K562 (cell line): ENCODE measurements at places on chromosomes 2 and 18. TPM values are rescaled to one million over a fixed set of nuclear protein-coding genes. Genes with fewer than 3 reads are reported as not detected.

The ANO7 gene
- 4.1 and 5.1 TPM in 2 replicates for total RNA-seq

GRCh38 chr2:43240766-43241150 is 14.4 kb upstream of the ZFP36L2 start:
- DNase-seq = no peak

DNA sequence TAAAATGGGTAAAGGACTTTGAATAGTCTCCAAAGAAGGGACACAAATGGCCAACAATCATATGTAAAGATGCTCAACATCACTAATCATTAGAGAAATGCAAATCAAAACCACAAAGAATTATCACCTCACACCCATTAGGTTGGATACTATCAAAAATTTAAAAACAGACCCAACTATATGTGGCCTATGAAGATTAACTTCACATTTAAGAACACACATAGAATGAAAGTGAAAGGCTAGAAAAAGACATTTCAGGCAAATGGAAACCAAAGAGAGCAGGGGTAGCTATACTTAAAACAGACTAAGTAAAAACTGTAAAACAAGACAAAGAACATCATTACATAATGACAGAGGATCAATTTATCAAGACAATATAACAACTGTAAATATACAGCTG is 53.5 kb upstream of the ASPRV1 start:
- DNase-seq = no peak

DNA sequence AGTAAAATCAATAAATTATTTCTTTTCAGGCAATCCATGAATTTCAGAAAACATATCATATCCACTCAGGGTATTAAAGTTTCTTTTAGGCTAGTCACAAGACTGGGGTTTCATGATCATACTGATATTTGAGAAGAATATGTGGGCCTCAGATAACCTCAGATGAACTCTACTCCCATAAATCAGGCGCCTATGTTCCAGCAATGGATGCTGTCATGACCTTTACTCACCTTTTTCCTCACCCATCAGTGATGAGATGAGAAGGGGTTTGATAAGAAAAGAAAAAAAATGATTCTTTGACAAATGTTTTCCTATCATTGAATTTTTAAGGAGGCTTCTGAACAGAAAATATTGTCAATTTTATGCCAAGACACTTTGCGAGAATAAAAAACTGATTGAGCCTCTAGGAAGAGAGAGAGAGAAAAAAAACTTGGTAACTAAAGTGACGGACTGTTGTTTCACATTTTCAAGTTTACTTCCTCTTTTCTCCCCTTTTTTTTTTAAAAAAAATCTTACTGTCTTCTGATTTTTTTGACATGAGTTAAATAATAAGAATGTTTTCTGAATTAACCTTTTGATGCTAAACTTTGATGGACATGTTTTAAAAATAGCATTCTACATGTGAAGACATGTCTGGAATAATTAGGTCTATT is 309.1 kb upstream of the MAP2 start:
- no peak for DNase-seq

GRCh38 chr2:72062336-72062735 is 85.3 kb downstream of the CYP26B1 start:
- DNase-seq = no peak
